T-helper 17 cell (primary cell): ENCODE measurements at places on chromosomes 2 and 18. TPM values are rescaled to one million over a fixed set of nuclear protein-coding genes. Genes with fewer than 3 reads are reported as not detected.

DAW1 gene
- total RNA-seq: not detected

FAM237A gene
- total RNA-seq: not detected

ATOH8 gene
- total RNA-seq: not detected

NT5C1B gene
- not detected for total RNA-seq

LYPD6 gene
- total RNA-seq: not detected

FNDC4 gene
- total RNA-seq: not detected

OR6B2 gene
- total RNA-seq: not detected

ELOA2 gene
- not detected for total RNA-seq

RSAD2 gene
- total RNA-seq: 4.7 TPM

TIGD1 gene
- 17.2 TPM for total RNA-seq

STEAP3 gene
- total RNA-seq: 0.10 TPM

XIRP2 gene
- not detected for total RNA-seq

APOB gene
- total RNA-seq: not detected

MYO5B gene
- 0.12 TPM for total RNA-seq

CHRNG gene
- not detected for total RNA-seq

HDAC4 gene
- 79.0 TPM for total RNA-seq

SLC25A12 gene
- total RNA-seq: 11.0 TPM

NYAP2 gene
- 0.12 TPM for total RNA-seq

UGT1A8 gene
- not detected for total RNA-seq

NT5DC4 gene
- total RNA-seq: not detected
